ENCODE measurements at places on chromosomes 5 and 9.

GRCh38 chr9:90894986-90895687 is 93.5 kb downstream of the SYK start:
- no peak for DNase-seq

DNA sequence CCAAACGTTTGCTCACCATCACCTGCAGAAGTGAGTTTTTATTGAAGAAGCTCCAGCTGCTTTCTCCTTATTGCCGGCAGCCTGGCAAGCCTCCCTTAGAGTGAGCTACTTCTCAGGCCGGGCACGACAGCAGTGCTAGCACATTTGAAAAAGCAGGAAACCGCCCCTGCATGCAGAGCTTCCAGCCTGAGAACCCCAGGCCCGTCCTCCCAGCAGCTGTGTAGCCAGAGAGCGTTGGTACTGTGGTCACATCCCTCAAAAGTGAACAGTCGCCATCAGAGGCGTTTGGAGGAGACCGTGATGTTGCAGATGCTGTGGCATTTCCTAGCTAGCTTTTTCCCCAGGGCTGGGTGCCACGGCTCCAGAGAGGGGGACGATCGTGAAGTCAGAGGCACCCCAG is 23.5 kb downstream of the SLC25A25 start:
- DNase-seq, result no peak

DNA sequence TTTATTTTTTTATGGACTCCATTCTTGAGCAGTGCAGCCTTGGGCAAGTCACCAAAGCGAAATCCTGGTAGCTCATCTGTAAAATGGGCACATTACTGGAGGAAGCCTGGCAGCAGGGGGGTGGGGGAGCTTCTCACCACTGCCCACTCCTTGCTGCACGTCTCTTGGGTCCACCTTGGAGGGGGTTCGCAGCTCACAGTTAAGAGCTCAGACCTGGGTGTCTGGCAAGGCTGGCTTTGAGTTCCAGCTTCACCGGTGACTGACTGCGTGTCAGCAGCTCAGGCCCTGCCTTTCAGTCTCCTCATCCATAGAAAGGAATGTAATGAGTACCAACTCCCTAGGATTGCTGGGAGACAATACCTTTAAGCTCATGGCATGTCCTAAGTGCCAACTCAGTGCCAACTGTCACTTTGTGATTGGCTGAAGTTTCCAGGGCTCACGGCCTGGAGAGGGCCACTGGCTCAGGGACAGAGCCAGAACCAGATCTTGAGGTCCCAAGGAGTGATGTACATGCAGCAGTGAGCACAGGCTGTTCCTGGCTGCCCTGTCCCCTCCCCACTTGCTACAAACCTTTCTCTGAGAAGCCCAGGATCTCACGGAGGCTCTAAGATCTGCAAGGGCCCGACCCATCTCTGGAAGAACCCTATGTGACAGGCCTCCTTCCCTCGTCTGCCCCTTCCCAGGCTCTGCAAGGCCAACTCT is 72.9 kb downstream of the C9orf50 start:
- no peak for DNase-seq

DNA sequence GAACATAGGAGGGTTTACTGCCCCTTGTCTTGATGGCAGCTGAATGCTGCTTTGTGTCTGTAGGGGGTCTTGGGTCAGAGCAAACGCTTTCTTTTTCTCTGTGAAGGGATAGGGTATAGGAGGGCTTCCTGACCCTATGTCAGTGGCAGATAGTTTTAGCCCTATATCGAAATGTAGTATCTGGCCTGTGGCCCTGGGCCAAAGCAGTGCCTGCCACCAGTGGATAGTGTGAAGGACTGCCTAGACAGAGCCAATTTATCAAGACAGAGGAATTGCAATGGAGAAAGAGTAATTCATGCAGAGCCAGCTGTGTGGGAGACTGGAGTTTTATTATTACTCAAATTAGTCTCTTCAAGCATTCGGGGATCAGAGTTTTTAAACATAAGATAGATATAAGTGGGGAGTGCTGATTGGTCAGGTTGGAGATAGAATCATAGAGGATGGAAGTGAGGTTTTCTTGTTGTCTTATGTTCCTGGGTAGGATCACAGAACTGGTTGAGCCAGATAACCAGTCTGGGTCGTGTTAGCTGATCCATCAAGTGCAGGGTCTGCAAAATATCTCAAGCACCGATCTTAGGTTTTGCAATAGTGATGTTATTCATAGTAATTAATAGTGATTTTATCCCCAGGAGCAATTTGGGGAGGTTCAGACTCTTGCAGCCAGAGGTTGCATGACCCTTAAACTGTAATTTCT is 178.5 kb downstream of the GDNF start:
- no peak for DNase-seq

DNA sequence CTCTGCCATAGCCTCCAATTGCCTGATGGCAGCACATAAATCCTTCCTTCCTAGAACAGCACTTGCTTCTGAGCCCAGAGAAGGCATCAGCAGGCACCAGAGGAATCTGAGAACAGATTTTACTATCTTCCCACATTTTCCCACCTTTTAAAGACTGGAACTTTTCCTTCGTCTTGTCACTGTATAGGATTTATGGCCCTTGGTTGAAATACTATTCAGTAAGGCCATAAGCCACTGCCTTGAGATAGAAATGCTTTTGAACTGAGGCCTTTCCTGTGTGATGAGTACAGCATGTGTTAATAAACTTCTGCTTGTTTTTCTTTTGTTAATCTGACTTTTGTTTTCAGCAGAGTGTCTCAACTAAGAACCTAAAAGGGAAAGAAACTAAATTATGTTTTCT is 84.3 kb downstream of the MRPS27 start:
- DNase-seq, result no peak

DNA sequence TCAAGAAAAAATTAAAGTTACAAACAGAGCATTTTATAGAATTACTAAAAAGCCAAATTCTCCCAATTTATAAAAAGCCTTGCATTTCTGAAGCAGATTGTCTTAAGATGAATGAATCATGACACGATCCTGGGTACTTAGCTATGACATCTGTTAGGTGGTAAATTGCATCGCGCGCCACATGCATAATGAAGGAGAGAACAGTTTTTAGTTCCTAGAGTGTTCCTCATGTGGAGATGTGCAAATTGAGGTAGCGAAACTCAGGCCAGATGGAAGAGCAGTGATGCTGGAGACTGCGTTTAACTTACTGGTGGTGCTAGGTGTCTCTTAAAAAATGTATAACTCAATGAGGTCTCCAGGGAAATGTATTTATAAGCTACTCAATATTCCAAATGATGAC is 516.1 kb downstream of the EFNA5 start:
- DNase-seq, result no peak

DNA sequence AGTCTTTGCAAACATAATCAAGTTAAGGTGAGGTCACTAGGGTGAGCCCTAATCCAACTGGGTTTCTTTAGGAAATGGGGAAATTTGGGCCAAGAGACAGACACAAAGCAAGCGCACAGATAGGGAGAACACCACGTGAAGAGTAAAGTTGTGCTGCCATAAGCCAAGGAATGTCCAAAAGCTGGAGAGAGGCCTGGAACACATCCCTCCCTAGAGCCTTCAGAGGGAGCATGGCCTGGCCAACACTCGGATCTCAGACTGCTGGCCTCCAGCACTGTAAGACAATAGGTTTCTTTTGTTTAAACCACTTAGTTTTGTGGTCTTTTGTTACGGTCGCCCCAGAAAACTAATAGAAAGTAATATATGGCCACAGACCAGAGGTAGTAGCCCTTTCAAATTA is 8.1 kb upstream of the ROR2 start:
- no peak for DNase-seq

DNA sequence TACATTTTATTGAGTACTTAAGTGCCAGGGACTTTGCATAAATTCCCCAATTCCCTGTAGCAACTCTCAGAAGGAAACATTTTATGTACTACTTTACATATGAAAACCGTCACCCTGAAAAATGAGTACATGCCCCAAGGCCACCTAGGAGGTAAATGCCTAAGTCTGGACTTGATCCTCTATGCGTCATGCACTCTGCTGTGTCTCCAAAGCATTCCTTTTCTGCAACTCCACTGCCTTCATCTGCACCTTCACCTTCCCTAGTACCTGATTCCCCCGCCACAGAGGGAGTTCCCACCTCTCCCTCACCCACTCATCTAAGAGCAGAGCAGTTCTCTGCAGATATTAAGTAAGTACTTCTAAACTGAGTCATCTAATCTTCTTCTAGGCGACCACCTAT is 75.2 kb upstream of the HRH2 start:
- DNase-seq, result no peak

DNA sequence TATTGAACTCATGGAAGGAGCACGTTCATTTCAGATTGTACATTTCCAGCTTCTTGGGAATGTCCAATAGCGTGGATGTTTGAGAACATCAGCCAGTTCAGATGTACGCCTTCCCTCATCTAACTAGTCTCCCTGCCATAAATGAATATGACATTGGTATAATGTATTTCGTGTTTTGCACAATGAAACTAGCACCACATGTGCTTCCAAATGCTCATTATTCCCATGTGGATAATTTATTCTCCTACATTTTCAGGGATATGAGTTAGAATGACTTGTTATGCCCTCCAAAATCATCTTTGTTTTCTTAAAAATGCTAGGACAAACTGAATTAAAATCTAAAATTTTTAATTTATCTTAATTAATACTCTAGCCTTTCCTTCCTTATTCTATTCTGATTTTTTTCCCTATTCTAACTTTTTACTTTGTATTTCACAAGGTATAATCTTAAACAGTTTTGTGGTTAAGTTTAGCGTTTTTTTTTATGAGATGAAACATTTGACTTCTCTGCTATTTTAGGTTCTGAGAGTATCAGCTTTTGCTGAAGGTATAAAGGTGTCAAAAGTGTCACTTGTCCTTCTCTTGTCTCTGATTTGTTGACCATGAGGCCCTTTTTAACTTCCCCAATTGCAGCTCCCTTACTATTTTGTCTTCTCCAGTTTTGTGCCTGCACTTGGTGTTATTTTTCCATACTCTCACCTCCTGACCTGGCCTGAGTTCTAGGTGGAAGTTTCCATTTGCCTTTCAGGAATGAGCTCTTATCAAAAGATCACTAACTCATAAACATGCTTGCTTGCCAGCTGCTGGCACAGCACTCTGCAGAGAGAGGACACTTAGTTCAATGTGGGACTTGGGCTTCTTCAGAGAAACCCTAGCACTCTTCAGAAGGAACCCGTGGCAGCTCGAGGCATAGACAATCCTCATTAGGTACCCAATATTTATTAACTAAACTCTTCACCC is 106.8 kb downstream of the FRMD3 start:
- DNase-seq, result no peak

DNA sequence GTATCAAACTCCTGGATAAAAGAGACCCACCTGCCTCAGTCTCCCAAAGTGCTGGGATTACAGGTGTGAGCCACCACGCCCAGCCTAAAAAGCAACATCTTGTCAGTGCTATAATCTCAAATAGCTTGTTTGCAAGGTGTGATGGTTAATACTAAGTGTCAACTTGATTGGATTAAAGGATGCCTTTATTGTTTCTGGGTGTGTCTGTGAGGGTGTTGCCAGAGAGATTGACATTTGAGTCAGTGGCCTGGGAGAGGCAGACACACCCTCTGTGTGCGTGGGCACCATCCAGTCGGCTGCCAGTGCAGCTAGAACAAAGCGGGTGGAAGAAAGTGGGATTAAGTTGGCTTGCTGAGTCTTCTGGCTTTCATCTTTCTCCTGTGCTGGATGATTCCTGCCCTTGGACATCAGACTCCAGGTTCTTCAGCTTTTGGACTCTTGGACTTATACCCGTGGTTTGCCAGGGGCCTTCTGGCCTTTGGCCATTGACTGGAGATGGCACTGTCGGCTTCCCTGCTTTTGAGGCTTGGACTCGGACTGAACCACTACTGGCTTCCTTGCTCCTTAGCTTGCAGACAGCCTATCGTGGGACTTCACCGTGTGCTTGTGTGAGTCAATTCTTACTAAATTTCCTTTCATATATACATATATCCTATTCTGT is 28.1 kb downstream of the TARS1 start:
- DNase-seq, result no peak

DNA sequence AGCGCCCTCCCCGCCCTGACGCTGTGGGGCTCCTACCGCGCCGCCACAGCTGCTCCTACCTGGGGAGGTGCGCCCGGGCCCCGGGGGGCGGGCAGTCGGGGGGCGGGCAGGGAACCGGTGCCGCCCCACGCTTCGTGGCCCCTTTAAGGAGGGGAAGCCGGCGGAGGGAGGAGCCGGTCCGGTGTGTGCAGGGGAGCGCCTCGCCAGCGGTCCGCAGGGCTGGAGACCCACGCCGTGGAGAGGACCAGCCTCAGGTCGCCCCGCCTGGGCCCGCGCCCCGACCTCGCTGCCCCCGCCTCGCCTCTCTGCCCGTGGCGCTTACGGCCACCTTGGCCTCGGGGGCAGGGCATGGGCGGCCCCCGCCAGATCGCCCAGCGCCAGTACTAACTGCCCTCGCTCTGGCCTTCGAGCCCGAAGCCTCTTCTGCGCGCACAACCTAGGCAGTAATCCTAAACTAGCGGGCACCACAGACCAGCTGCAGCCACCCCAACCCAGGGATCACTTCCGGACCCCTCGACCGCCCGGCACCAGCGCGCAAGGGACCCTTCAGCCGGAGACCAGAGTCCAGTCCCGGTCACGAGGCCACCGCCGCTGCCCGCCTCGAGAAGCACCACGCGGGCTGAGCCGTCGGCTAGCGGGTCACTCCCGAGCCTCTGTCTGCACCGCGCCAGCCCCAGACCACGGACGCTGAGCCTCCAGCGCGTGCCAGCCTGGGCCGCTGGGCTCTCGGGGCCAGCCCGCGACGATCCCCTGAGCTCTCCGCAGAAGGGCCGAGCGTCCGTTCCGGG is at the start of gene FOXE1:
Gene FOXE1, plus strand, starts transcription at position 171 of the 788 bp plus-strand sequence. CDS start 689 bp downstream, outside the sequence.
- DNase-seq, result no peak

- DNase-seq, result no peak
Measured at GRCh38 chr5:165143741-165144140, 1638.3 kb downstream of the MAT2B start.

- DNase-seq, result no peak
Measured at GRCh38 chr5:34957857-34958690, 28.7 kb downstream of the DNAJC21 start.

GRCh38 chr5:40616781-40617180 is 62.9 kb upstream of the PTGER4 start:
- no peak for DNase-seq

DNA sequence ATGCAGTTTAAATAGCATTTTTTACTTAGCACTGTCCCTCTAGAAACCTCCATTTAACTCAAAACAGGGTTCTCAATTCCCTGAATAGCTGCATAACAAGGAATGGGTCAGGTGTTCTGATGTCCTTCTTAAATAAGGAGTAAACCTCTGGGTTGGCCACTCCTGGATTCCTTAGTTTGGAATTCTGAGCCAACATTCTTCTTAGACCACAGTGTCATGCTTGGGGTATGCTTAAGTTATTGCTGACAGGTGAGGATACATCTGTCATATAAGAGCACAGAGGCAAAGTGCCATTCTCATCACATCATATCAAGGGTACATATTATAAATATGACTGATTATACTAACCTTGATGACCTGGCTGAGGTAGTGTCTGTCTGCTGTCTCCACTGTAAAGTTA is 179.9 kb upstream of the SEMA6A start:
- DNase-seq, result no peak

- DNase-seq, result no peak
Measured at GRCh38 chr5:179916523-179916922, 8.8 kb upstream of the TBC1D9B start.

DNA sequence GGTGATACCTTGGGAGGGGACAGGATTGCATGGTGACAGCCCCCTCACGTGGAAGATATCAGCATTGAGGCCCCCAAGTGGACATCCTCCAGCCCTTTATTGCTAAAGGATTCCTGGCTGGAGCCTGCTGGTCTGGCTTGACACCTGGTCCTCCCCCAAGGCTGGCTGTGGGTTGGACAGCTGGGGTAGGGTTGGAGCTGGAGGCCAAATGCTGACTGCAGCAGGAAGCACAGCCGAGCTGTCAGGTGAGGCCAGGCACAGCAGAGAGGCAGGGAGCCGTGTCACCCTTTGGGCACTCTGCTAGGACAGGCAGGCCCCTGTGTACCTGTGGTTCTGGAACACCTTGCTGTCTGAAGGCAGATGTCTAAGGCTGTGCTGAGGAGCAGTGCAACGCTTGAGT is 2.2 kb downstream of the CACFD1 start:
- DNase-seq, result no peak
